Caudate nucleus (tissue), 63 donors: ENCODE measurements at places on chromosomes 16 and 17.

DNA sequence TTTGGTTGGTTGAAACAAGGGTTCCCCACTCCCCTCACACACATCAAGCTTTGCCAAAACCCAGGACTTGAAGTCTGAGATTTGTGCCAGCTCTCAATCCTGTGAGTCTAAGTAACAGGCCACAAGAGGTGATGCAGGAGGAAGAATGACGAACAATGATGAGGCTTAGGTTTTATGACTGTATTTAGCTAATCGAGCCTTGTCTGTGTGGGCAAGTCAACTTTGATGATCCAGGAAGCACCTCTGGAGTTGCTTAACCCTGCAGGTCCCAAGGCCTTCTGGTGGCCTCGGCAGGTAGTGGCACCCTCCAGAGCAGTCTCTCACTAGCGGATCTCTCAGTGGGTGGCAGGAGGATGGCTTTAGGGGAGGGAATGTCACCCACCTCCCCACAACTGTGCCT is 28.7 kb downstream of the CDK5RAP3 start:
- DNase-seq, result no peak

DNA sequence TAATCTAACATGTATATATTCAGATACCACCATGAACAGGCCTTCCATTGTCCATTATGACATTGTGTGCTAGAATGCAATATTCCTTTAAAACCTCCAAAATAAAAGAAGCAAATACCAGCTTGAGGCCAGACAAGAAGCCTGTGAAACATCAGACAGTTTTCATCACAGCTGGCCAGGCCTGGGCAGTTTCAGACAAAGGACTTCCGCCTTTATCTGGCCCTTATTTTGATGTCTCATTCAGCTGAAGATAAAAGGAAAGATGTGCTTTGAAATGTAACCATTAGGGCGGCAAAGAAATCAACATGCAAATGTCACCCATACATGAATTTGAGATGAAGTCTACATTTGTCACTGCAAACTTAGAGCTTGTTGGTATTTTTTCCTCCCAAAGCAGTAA is 737.5 kb downstream of the KCNJ2 start:
- DNase-seq, result no peak

- no peak for DNase-seq
These were observed 96.3 kb downstream of the WWOX start for GRCh38 chr16:78195797-78196196.

- DNase-seq, result no peak
These were observed 15.6 kb downstream of the DUSP14 start for GRCh38 chr17:37505333-37505732.

- DNase-seq, result peak; percentile 51
These were observed 10.6 kb upstream of the NUDT16L1 start for GRCh38 chr16:4682616-4683254.

DNA sequence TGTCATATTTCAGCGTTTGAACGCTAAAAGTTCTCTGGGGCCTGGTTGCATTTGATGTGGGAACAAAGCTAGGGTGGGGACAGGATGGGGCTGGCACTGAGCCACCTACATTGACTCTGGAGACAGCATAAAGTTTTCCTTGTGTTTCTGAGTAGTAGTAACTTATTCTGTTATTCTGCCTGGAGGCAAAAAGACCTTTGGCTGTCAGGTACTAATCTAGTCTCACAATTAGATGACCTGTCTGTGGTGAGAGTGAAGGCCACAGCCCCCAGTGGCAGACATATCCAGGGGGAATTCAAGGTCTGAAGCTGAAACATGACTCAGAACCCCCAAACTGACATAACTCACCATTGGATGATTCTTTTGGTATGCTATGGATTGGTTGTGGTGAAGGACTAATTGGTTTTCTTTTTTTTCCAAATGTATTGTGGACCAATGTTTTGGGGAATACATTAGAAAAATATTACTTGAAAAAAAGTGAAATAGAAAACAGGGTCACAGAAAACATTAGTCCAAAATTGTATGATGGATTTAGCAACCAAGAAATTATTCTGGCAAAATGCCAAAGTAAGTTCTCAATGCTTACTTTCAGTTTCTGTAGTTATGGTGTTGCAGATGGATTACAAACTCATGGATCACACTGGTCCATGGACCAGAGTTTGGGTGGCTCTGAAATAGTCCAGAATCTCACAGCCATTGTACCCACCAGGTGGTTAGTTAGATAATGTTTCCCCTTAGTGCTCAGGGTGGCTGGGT is 10.5 kb upstream of the SALL1 start:
- DNase-seq, result no peak

GRCh38 chr16:57590654-57591085 is 37.8 kb upstream of the ADGRG1 start:
- DNase-seq, result no peak

DNA sequence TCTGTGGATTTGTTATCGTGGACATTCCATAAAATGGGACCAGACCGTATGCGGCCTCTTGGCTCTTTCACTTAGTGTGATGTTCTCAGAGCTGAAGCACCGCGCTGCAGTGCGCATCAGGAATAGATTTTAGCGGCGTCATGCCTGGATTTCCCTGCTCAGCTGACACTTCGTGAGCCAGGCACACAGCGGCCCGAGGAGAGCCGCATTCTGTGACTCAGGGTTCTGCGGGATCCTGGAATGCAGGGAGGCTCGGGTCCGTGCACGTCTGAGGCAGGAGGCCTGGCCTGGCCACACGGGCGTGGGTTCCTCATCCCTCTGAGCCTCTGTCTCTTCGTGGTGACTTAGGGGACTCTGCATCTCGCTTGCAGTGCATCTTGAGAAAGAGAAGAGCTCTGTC is 13.4 kb downstream of the CBFA2T3 start:
- no peak for DNase-seq

DNA sequence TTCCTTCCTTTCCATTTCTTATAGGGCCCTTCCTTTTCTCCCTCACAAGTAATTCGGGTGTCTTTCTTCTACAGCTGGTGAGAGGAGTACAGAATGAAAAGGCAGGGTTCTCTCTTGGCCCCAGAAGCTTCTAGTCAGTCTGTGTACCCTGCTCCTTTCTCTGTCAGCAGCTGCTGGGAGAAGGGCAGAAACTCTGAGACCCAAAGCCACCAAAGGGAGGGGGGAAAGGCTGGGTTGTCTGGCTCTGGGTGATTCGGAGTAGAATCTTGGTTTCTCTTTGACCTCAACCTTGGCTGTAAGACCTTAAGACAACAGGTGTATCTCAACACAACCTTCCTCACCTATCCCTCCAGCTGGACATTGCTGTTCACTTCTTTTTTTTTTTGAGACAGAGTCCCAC is 3.3 kb upstream of the NR1D1 start:
- no peak for DNase-seq

GRCh38 chr17:44376124-44376523 is 12.5 kb upstream of the FAM171A2 start:
- no peak for DNase-seq

- DNase-seq, result no peak
These were observed 87.0 kb downstream of the CBLN1 start for GRCh38 chr16:49194537-49195236.

DNA sequence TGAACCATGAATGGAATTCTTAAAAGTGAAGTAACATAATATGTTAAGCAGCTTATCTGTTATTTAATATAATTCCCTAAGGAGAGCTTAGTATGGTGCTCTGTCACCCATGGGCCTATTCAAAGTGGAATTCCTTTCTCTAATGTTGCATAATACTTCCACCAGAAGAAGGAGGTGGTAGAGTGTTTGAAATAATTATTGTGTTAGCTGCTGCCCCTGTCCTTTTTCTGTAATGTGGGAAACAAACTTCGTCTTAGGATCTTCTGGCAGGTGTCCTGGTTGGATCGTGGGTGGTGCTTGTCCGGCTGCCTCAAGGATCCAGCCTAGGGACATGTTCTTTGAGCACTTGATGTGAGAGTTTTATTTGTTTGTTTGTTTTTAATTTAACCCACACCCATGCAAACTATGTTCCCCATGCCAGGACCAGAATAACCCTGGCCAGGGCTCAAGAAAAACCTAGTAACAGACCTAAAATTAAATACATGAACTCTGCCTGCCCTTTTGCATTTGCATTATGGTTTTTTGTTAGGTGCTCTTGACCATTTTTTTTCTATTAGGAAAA is 46.1 kb downstream of the ZNRF1 start:
- no peak for DNase-seq

DNA sequence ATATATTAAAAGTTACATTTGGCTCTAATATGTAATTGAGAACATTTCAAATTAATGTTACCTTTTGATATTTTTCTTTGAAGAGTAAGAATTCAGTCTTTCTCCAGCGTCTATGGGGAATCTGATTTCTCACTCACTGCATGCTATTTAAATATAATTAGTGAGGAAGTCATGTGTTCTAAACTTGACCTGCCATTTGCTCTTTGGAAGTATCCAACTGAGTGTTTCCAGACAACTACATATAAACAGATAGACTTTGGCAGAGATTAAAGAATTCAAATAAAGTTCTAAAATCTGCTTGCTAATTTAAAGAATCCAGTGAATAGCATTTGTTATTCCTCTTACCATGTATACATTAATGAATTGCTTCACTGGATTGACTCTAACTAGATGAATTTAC is 23.5 kb downstream of the OMG start:
- DNase-seq, result no peak

- no peak for DNase-seq
These were observed 1.1 kb downstream of the FOXL1 start for GRCh38 chr16:86579268-86580062.

DNA sequence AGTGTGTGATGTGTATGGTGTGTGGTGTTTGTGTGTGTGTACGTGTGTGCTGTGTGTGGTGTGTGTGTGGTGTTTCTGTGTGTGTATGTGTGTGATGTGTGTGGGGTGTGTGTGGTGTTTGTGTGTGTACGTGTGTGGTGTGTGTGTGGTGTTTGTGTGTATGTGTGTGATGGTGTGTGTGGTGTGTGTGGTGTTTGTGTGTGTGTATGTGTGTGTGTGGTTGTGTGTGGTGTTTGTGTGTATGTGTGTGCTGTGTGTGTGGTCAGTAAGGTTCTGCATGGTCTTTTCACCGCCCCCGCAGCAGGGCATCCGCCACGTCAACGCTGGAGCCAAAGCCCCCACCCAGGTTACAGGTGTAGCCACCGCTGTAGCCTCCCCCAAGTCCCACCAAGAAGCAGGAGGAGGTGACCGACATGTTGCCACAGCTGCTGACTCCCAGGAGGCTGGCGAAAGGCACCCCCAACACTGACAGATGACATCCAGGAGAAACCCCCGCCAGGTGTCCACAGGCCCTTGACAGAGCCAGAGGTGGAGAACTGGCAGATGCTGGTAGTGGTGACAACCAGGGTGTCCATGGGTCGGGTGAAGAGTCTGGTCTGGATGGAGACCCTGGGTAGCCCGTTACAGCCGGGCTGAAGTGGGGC is 9.3 kb upstream of the KRT17 start:
- no peak for DNase-seq
